H9 (cell line): ENCODE measurements at places on chromosomes 5 and 9. TPM values are rescaled to one million over a fixed set of nuclear protein-coding genes. Genes with fewer than 3 reads are reported as not detected.

DNA sequence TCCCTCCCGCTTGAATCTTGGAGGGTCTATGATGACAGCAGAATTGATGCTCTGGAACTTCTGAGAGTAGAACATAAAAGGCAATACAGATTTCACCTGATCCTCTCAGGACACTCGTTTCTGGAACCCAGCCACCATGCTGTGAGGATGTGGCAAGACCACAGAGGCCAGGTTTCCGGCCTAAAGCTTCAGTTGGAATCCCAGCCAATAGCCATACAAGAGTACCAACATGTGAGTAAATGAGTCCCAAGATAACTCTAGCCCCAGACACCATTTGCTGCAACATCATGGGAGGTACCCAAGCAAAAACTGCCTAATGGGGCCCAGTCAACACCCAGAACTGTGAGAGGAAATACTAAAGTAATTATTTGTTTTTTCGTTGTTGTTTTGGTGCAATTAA lies 65.7 kb upstream of the MARCHF11 start:
- H3K27ac ChIP-seq: no peak overlapping the region
- no peak for DNase-seq
- H3K4me1 ChIP-seq: no peaks in the 10 kb centered on the region
- H3K27me3 ChIP-seq: no peaks in the 10 kb centered on the region
- H3K4me3 ChIP-seq: no peak overlapping the region
- H3K36me3 ChIP-seq: no peaks in the 10 kb centered on the region

- H3K4me1 ChIP-seq: no peaks in the 10 kb centered on the region
- H3K4me3 ChIP-seq: no peak overlapping the region
- no peak overlapping the region for H3K27ac ChIP-seq
- peaks cover 68% of the 10 kb centered on the region for H3K27me3 ChIP-seq
- DNase-seq: peak; percentile 52
- no peaks in the 10 kb centered on the region for H3K36me3 ChIP-seq
Measured at GRCh38 chr5:51397996-51398395, 14.7 kb downstream of the ISL1 start.

DNA sequence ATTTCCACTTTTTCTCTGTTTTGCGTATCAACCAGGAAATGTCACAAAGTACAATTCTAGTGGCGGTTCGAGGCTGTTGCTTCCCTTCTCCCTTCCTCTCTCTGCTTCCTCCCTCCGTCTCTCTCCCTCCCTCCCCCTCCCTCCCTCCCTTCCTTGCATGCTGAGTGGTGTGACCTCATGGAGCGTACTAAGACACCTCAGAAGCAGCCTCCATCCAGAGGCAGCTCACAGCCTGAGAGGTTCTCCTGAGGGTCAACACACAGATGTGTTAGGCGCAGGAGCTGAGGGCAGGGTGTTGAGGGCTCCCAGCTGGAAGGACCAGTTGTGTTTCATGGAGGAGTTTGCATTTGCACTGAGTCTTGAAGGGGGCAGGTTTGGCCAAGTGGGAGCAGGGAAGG lies 57.7 kb downstream of the COL5A1 start:
- H3K4me3 ChIP-seq: no peak overlapping the region
- H3K36me3 ChIP-seq: 0 out of 2 replicates have a peak, but pooled peaks cover 4% of the 10 kb centered on the region
- no peak for DNase-seq

GRCh38 chr9:87803623-87804345 lies 77.9 kb downstream of the CTSL start:
- H3K4me3 ChIP-seq: no peak overlapping the region
- no peaks in the 10 kb centered on the region for H3K27me3 ChIP-seq
- DNase-seq: no peak
- no peaks in the 10 kb centered on the region for H3K4me1 ChIP-seq

GRCh38 chr9:81613002-81613812 lies 76.1 kb downstream of the TLE1 start:
- H3K36me3 ChIP-seq: peaks cover 57% of the 10 kb centered on the region; the same call in 2 of the 3 replicates
- no peak for DNase-seq
- H3K4me1 ChIP-seq: no peaks in the 10 kb centered on the region
- no peak overlapping the region for H3K27ac ChIP-seq
- no peaks in the 10 kb centered on the region for H3K27me3 ChIP-seq

DNA sequence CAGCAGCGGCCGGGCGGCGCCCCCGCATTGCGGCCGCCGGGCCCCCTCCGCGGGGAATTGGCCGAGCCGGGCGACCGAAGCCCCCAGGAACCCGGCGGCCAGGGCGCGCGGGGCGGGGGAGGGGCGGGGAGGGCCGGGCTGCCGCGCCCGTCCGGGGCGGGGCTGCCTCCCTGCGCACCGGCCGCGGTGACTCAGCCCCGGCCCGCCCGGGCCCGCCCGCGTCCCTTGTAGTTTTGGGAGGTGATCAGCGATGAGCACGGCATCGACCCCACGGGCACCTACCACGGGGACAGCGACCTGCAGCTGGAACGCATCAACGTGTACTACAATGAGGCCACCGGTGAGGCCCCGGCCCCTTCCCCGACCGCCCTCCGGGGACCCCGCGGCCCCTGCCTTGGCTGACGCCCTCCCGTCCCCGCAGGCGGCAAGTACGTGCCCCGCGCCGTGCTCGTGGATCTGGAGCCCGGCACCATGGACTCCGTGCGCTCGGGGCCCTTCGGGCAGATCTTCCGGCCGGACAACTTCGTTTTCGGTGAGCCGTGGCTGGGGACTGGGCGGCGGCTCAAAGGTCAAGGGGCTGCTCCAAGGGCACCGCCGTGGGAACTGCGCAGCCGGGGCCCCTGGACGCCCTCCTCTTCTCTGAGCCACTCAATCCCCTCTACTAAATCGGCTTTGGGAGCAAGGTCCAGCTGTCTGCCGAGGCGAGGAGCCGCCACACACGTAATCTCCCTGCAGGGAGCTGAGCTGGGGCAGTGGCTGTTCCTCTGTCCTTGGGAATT lies 592 bp downstream of the TUBB4B start:
- H3K4me1 ChIP-seq: peaks cover 3% of the 10 kb centered on the region; the same call in 1 of the 2 replicates
- no peak for DNase-seq
- no peak overlapping the region for H3K27ac ChIP-seq

PTPN3 gene
- 2.2 and 2.6 TPM in 2 replicates for total RNA-seq

DNA sequence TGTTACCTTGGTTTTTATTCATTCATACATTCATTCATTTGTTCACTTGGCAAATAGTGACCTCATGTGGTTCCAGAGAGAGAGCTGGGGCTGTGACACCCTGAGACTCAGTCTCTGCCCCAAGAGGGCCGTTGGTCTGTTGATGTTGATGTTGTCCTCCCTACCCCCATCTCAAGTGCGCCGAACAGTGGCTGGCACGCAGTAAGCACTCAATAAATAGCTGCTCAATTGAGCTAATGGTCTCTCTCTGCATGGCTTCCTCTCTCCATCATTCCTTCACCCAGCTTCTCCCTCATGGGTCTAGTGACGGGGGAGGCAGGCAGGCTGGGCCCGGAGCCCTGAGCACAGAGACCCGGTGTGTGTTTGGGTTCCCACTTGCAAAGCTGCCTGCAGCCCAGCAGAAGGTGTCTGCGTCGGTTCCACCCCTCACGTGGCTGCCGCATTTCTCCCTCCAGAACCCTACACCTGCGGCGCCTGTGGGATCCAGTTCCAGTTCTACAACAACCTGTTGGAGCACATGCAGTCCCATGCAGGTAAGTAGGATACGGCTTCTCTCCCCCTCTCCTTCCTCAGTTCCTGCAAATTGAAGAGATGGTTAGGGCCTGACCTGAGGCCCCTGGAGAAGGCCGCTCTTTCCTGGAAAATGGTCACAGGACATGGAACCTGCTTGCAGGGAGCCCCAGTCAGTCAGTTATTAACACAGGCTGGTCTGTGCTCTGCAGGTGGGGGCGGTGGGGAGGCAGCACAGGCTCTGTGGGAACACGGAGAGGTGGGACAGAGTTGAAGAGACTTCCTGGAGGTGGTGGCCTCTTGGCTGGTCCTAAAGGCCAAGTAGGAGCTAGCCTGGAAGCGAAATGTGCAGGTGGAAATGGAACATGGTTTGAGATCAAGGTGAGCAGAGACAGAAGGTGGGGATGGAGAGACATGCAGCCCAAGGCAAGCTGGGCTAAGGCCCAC lies 42.0 kb downstream of the AMBP start:
- peaks cover 4% of the 10 kb centered on the region; the same call in 1 of the 2 replicates for H3K4me1 ChIP-seq
- no peaks in the 10 kb centered on the region for H3K27me3 ChIP-seq
- no peak overlapping the region for H3K27ac ChIP-seq
- peaks cover 9% of the 10 kb centered on the region; the same call in 2 of the 3 replicates for H3K36me3 ChIP-seq
